ENCODE measurements at places on chromosomes 7 and 10.
A peak's percentile ranks its signal among the peaks of the same experiment; 100 is the strongest.

GRCh38 chr7:6096581-6096980 lies 65.4 kb downstream of the ANKRD61 start:
- DNase-seq, result no peak

DNA sequence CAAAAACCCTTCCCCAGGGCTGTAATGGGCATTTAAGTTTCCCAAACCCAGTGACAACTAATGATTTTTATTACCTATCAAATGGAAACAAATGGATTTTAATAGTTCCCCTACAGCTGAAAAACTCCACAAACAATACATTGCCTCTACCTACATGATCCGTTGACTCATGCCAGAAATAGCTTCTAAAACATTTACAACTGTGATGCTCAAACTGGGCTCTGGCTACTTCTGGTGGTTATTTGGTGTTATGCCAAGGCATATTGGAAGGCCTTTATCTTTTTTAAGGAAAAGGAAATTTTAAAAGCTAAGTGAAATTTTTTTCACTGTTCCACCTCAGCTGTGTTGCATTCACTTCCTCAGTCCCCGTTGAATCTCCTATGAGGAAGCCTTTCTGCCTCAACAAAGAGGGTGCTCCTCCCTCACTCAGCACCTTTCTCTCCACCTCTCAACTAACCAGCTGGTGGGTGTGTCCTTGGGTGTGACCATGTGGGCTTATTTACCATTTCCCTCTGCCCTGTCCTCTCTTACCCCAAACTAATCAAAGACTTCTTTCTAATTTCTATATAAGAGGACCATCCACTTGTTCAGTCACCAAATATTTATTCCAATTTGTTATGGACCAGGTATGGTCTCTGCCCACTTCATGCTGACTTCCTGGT lies 82.9 kb downstream of the PRTFDC1 start:
- DNase-seq, result no peak

DNA sequence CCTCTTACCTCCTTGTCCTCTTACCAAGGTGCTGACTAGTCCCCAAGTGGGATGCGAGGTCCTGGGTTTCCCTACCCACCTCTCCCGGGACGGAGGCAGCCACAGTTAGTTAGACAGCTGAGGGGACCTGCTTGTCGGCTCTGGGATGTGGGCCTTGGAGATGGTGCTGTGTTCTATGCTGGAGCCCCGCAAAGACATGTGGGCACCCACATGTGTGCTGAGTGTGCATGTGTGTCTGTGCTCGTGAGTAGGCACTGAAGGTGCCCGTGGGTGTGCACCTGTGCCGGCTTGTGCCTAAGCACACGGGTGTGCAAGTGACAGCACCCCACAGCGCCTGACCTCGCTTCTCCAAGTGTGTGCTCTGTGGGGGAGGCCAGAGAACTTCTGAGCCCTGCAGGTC lies 62.2 kb downstream of the NEURL1 start:
- DNase-seq, result peak; percentile 38

GRCh38 chr10:63324495-63324854 lies 141.3 kb downstream of the JMJD1C start:
- no peak for DNase-seq

- no peak for DNase-seq
Measured at GRCh38 chr7:157841773-157842370, 505.1 kb downstream of the DNAJB6 start.

- DNase-seq, result no peak
Measured at GRCh38 chr10:106971411-106971831, 193.1 kb downstream of the SORCS1 start.

- no peak for DNase-seq
Measured at GRCh38 chr7:35241884-35242283, 12.0 kb downstream of the TBX20 start.

DNA sequence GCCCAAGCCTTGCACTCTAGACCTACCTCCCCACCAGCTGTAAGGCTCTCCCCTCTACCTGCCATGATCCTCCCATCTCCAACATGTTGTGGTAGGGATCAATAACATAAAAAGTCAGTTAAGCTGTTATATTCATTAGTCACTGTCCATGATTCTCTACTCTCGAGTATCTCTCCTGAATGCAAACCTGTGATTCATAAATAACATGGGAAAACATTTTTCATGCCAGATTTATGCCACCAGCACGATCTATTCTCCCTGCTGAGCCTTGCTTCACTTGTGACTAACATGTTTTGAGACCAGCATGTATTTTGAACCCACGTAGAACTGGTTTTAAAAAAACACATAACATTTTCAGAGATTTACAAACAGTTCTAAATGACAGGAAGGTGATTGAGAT lies 30.3 kb downstream of the TMEM168 start:
- no peak for DNase-seq

GRCh38 chr7:68888971-68889385 lies 709.3 kb upstream of the AUTS2 start:
- no peak for DNase-seq

DNA sequence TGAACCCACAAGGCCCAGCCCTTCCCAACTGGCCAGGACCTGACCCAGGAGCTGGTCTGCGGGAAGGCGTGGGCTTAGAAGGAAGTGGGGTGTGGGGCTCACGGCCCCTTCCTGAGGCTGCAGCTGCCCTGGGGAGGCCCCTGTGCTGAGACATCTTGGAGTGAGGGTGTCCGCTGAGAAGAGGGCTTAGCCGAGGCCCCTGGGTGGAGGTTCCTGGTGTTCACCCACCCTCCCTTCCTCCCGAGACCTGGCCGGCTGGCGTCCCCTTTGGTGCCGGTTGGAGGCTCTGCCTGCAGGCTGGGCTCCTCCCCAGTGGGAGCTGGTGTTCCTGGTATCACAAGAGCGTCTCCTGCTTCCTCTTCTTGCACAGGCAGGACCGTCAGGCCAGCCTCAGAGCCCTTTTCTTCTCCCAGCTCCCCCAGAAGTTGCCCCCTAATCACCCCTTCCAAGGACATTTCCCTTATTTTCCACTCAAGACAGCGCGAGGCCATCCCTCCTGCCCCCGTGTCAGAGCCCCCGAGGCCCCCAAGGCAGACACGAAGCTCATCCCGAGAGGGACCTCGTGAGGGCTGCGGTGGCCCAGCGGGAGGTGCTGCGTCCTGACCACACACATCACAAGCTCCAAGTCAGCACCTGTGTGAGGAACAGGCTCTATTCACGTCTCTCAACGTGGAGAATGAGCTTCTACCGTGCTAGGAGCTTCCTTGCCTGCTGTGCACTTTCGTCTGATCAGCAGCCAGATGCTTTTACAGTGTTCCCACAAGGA lies 25.1 kb upstream of the FAM20C start:
- no peak for DNase-seq

DNA sequence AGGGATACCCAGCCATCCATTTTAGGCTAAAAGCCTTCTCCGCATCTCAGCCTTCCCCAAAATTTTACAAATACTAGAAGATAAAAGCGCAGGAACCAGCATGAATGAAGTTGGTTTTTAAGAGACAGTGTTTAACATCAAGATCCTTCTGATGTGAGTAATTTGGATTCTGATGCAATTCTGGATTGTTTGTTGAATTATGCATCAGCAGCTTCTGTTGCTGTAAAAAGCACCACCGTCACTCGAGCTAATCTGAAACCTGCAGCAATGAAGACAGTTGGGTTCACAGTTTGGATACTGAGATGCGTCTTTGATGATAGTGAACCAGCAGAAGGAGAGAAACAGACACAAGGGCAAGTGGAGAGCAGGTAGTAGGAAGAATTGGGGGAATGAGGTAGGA lies 179.2 kb downstream of the PLXNA4 start:
- no peak for DNase-seq

DNA sequence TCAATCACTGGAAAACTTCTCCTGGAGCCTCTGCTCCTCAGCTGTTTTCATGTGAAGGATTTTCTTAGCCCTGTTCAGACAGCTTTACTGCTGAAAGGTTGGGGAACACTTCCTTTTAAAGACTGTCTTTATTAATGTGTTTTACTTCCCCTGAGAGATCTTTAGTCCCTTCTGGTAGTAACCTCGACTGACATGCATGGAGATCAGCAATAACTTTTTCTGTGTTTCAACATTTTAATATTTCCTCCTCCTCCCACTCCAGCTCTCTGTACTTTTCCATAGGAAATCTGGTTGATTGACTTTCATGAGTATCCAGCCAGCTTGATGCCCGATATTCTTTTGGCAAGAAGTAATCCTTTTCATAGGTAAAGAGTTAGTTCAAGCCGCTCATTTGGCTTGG lies 62.7 kb upstream of the STRIP2 start:
- no peak for DNase-seq

DNA sequence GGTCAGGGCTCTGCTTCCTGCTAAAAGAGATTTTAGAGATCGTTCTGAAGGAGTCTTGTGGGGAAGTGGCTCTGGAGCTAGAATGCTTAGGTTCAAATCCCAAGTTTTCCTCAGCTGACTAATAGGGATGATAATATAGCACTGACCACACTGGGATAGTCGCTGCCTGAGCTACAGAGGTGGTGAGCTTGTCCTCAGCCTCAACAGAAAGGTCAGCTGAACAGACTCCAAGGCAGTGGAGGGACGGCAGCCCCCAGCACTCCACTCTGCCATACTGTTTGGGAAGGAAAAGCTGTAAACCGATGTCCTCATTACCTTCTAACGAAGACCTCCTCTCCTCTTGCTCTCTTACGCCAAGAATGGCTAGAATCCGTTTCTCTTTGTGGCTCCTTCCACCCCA lies 36.2 kb downstream of the KAT6B start:
- no peak for DNase-seq

DNA sequence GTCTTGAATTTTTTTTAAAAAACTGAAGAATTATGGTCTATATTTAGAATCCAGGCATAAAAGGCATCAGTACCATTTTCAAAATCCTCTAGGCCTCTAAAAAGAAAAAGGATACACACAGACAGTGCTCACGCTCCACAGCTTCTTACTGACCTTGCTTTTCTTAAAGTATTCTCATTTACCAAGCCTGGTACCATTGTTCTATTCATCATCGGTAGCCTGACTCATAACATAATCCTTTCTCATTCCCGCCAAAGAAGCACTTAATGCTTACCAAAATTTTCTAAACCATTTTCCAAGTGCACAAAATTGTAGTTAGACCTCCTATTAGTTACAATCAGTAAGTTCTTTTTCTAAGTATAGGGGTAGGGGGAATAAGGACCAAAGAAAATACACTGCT lies 54.6 kb downstream of the ATE1 start:
- no peak for DNase-seq

DNA sequence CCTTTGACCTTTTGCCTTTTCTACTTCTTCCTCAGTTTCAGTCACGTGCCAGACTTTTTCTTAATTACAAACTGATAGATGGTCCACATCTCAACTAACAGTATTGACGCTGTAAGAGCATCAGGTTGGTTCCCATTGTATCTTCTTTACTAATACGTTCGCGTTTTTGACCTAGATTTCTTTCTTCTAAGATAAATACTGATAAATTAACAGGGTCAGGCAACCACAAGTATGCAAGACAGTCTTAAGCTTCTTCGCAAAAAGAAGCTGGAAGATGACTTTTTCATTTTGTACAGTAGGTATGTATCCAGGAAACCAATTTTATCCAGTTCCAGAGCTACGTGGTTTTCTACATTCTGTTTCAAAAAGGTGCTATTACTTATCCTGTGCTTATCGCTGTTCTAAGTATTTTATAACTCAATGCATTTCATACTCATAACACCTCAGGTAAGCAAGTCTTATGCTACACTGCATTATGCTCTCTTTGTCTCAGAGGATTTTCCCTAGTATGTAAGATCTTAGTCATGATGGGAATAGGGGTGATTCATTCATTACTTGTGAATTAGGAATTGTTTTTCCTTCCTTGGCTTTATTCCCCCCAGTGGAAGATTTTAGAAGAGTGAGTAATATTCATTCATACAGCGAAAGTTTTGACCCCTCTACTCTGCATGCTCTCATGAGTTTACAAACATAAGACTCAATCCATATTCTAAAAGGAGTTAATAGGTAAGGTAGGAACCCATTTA lies 955 bp downstream of the DUS4L start:
- DNase-seq, result no peak

DNA sequence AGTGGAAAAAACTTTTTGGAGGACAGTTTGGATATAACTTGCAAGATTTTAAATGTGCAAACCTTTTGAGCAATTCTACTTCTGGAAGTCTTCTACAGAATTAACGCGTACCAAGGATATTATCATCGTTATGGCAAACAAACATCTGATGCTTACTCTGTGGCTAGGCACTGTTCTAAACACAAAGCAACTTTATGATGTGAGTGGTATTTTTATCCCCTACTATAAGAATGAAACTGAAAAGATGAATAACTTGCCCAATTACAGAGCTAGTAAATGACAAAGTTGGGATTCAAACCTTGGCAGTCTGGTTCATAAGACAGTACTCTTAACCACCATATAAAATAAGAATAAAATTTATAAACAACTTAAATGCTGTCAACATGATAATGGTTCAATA lies 15.8 kb downstream of the ASZ1 start:
- DNase-seq, result no peak

GRCh38 chr10:86316990-86317389 lies 49.6 kb downstream of the GRID1 start:
- no peak for DNase-seq

DNA sequence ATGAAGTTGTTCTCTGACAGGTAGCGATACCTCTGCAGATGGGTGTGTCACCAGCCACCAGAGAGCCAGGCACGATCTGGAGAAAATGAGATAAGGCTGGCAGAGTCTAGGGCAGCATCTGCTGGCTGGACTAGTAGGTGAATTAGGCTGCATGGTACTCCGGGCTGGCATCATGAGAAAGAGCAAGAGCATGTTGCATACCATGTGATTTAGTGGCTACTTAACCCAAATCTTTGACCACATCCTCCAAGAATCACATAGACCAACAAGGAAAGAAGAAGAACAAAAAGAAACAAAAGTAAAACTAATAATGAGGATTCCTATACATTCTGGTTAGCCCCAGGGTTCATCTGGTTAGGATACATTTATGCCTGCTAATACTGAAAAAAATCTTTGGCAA lies 23.4 kb upstream of the FAM170B start:
- DNase-seq, result no peak
